ENCODE measurements at places on chromosomes 3 and 15.

- no peak for DNase-seq
Measured at GRCh38 chr3:134211797-134212196, 38.9 kb downstream of the RYK start.

DNA sequence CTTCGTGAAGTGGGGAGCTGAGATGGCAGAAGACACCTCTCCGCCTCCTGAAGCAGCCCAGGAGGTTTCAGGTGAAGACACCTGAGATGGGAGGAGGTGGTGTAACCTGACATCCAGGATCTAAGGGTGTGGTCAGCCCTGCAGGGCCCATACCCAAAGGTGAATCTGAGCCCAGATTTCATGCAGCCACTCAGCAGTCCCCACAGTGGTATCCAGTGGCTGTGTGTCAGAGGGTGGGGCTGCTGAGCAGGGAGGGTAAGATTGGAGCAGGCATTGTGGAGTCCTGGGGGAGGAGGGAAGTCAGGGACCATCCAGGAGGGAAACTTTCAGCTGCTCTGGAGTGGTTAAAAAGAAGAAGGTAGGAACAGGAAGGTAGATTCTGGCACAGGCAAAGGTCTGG is 46.0 kb upstream of the SMAD6 start:
- DNase-seq = no peak

DNA sequence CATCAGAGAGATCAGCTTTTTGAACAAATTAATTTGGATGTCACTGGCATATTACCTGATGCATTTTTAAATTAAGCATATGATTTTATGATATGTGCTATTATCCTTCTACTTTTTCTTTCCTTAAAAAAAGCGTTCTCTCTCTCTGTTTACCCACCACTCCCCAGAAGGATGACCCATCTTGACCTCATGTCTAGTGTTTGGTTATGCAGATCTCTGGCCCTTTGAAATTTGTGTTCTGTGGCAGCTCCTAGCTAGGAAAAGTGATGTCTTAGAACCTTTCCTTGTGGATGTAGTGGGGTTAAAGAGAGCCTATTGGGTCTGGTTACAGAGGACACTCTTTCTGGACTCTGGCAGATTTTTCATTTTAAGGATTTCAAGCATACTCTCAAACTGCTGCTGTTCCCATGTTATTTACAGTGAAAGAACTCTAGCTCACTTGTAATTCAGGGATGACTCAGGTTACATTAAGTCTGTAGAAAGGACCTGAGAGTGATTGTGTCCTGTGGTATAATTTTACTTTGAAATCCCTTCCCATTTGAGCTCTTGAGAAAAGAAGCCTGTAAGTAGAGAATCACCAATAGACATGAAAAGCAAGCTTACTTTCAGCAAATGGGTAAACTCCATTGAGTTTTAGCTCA is 23.8 kb downstream of the ARHGEF26 start:
- DNase-seq = no peak

DNA sequence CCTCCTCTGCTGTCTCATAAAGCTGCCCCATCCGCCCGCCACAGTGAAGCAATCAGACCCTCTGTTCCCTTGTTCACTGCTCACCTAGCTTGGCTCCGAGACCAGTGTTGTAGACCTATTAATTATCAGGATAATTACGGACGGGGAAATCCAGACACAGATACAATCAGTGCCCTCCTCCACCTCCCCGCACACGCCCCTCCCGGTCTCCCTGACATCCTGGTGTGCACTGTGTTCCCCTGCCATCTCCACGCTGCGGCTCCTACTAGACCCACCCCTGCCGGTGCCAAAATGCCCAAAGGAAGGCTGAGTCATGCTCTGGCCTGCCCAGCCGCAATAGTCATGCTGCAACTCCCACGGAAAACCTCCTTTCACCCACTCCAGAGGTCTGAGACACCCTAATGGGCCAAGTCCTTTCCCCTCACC is 277.3 kb upstream of the TLE3 start:
- no peak for DNase-seq

DNA sequence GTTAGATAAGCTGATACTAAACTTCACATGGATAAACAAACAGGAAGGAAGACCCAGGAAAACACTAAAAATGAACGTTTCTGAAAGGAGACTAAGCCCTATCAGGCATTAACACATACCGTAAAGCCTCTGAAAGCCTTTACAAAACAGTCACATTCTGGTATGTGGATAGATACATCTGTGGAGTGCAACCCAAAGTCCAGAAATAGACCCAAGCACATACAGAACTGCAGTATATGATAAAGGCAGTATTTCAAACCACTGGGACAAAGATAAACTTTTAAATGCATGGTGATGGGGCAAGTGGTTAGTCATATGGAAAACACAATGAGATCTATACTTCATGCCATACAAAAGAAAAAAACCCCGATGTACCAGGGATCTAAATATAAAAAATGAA is 26.0 kb downstream of the DCBLD2 start:
- DNase-seq = no peak

- no peak for DNase-seq
Measured at GRCh38 chr3:172194702-172195406, 155.5 kb downstream of the FNDC3B start.

GRCh38 chr15:57849317-57849716 is 142.8 kb downstream of the POLR2M start:
- DNase-seq = no peak

- DNase-seq = no peak
Measured at GRCh38 chr3:134059671-134060560, 30.2 kb upstream of the SLCO2A1 start.

DNA sequence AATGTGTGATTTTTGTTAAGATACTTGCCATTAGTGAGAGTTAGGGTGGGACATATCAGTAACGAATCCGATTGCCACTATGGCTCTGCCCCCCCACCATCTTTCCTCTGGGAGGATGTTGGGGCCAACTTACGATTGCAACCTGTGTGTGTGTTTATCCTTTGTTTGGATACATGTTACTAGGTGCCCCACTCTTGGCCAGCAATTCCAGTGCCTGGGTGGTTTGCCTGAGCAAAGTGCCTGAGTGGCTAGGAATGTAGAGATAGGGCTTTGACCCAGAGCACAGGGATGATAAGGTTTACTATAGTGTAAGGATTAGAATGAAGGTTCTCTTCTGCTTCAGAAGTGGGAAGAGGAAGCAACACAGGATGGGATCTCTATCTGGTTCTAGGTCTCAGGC is 231.8 kb downstream of the TP63 start:
- no peak for DNase-seq

GRCh38 chr3:25663347-25663868 is 1.3 kb downstream of the TOP2B start:
- peak; percentile 10 for DNase-seq

GRCh38 chr3:102941786-102942185 is 507.0 kb downstream of the ZPLD1 start:
- no peak for DNase-seq

- no peak for DNase-seq
Measured at GRCh38 chr3:197508461-197508860, 47.3 kb downstream of the BDH1 start.

GRCh38 chr3:34889641-34890040 is 749.7 kb upstream of the ARPP21 start:
- DNase-seq = no peak

DNA sequence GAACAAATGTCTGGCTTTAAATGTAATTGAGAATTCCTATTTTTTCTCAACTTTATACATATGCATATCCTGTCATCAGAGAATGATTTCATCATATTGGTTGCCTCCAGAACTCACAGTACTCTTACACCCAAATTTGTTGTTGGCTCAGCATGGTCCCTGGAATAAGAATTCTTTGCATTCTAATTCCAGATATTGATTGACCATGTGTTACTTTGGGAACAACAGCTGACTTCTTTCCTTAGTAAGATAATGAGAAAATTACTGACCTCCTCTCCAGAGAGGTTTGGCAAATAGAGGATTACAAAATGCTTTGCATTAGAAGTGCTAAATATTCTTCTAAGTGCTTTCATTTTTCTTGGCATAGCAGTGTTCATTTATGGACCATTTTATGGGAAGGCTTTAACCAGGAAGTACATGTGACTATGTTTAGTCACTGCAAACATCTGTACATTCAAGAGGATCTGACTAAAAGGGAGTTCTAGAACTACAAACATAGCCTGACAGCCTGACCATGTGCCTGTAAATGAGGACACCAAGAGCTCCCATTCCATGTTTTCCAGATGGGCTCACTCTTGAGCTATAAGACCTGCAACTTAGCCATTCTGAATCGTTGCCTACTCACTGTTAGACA is 391.6 kb upstream of the DPPA4 start:
- DNase-seq = no peak

- no peak for DNase-seq
Measured at GRCh38 chr3:49788056-49788455, 1.7 kb upstream of the IP6K1 start.

DNA sequence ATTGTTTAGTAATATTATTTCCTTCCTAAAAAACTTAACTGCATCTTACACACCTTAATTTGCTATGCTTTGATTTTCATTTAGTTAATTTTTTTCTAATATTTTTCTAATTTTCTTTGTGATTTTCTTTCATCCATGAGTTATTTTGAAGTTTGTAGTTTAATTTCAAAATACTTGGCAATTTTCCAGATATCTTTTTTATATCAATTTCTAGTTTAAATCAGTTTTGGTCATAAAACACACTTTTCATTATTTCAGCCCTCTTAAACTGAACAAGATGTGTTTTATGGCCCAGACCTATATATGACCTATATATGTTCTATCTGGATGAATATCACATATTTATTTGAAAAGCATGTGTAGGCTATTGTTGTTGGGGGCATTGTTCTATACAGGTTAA is 759.9 kb upstream of the SGO1 start:
- no peak for DNase-seq

- no peak for DNase-seq
Measured at GRCh38 chr15:67843571-67844387, 3.9 kb upstream of the RNU6-1 start.

DNA sequence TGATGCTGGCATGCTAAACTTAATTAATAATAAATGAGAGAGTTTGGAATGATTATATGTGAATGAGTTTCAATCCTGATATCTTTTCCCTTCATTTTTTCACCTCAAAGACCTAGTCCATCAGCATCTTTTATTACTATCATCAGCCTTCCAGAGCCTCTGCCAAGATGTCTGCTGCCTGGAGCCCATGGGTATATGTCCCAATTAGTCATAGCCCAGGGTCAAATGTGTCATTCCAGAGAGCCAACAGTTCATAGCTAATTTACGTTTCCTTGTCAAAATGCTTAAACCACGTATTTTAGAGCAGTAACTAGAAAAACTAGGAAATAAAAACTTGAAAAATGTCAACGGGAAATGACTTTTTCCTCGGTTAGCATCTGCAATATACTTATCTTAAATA is 457.9 kb downstream of the SI start:
- DNase-seq = no peak

DNA sequence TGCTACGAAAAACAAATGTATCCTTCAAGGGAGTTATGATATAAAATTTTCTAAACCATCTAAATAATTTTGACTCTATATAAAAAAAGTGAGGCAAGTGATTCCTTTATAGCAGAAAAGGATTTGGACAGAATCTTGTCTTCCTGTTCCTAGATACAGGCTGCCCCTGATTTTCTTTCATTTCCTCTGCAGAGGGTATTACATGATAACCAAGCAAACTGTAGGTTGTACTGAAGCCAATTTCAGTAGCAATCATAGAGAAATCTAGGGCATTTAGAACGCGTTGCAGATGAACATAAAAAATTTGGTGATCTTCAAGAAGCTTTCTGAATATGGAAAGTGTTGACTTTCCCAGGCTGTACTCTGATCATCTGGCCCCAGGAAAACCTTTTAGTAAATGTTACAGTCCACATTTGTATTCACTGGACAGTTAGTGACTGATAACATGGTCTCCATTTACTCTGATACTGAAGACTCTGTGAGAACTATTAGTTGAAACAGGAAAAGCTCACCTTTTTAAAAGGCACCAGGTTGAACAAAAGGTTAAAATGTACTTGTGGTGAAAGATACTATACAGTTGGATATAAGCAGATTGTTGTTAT is 9.1 kb upstream of the UTS2B start:
- DNase-seq = no peak

- DNase-seq = no peak
Measured at GRCh38 chr3:50161320-50161719, 6.2 kb downstream of the SEMA3F start.

DNA sequence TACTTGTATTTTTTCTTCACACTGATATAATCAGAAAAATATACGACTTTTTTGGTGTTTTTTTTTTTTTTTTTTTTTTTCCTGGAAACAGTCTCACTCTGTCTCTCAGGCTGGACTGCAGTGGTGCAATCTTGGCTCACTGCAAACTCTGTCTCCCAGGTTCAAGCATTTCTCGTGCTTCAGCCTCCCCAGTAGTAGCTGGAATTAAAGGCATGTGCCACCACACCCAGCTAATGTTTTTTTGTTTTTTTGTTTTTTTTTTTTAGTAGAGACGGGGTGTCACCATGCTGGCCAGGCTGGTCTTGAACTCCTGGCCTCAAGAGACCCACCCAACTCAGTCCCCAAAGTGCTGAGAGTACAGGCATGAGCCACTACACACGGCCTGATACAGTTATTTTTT is 20.8 kb upstream of the DNAAF4 start:
- DNase-seq = no peak

DNA sequence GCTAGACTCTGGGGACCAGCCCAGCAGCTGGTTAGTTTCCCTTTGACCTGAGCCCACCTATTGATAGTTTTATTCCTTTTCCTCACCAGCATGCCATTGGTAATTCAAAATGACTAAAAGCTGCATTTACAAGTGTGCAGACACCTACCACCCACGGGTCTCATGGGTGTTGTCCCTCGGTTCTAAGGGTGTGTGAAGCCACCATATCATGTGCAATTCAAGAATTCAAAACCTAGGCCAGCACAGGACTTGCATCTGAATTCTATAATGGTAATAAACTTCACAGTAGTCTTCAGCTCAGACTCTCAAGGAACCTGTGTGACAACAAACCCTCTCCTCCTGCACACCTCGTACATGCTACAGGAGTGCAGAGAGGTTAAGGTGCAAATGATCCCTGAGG is 55.3 kb downstream of the NTRK3 start:
- DNase-seq = no peak

DNA sequence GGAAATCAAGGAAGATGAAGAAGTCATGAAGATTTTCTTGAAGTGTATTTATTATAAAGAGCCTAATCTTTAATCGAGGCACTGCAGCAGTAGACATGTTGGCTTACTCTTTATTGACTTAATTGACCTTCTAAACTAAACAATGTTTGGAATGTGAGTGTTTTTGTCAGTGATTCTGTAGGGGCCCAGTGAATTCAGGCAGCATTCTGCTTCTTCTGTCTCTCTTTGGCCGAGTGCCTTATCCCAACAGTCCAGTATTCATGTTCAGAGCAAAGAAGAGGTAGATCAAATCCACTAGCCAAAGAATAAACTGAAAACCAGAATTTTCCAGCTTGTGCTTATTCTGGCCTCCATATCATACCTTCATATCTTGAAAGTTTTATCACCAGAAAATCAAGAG is 55.7 kb downstream of the RLBP1 start:
- no peak for DNase-seq

- no peak for DNase-seq
Measured at GRCh38 chr3:73781541-73781940, 156.8 kb upstream of the PDZRN3 start.
